ENCODE measurements at places on chromosomes 12 and 14.

- DNase-seq: no peak
Observed at GRCh38 chr14:104187121-104187889, 48.9 kb downstream of the KIF26A start.

DNA sequence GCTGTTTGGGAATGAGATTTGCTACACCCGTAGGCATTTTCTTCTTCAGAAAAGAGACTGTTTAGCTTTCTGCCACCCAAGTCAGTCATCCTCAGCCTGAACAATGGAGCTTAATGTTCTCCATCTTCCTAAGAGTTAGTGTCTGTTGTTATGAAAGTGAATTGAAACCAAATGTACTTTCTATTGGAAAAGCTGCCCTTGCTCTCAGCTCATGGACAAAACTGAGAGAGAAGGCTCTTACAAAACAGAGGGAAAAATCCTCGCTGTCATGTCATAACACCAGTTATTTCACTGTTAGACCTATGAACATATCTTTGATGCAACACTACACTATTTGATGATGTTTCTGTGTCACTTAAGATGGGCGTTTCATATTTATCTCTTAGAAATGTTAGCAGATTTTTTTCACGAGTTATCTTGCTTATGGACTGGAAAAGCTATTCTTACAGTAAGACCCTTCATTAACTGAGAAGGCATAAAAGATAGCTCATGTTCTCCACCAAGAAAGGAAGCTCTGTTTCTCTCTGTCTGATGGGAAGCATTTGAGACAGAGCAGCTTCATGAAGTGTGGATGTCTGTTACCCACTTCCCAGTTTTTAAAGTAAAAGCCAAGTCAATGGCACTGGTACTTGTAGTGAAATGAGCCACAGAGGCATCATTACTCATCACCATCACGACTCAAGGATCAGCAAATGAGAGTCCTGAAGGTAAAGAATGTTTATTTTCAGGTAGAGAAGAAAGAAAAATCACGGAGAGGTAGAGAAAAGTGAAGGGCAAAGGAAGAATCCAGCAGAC lies 483.9 kb downstream of the ZFP36L1 start:
- no peak for DNase-seq

GRCh38 chr12:11656550-11656949 lies 7.1 kb downstream of the ETV6 start:
- no peak for DNase-seq

GRCh38 chr14:55438066-55438683 lies 2.2 kb downstream of the TBPL2 start:
- DNase-seq: no peak

DNA sequence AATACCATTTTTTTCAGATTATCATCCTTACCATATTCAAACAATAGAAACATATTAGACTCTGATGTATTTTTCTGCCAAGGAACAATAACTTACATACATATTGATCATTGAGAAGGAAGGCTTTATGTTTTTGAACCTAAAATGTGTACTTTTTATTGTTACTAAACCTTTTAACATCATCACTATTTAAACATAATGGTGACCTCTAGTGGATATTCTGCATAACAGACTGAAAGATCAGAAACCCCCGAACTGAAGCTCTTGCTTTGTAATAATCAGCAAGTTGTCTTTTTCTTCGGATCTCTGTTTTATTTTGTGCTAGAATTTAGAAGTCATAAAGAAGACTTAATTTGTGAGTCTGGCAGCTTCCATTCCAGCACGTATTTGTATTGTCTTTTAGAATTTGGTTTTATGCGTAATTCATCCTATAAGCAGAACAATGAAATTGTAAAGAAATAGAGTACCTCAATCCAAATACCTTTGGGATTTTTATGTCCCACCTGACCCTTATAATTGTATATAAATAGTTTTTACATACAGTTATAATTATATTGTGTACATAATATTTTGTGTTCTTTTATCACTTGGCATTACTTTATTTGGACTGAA lies 125.9 kb upstream of the ATF1 start:
- DNase-seq: peak; percentile 37

DNA sequence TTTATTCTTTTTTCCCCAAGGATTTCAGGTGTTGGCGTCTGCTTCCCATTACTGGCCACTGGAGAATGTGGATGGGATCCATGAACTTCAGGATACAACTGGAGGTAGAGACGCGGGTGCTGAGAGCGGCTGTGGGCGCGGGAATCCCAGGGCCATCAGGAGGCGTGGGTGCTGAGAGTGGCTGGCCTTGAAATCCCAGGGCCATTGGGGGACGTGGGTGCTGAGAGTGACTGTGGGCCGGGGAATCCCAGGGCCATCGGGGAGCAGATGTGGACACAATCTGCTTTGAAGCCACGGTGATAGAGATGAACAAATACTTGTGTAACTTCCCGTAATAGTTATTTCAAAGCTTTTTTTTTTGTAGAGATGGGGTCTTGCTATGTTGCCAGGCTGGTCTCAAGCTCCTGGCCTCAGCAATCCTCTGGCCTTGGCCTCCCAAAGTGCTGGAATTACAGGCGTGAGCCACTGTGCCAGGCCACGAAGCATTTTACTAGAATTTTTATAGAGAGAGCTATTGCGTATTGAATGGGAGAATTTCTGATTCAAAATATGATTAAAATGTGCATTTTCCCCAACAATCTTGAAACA lies 12.8 kb downstream of the ADGRD1 start:
- no peak for DNase-seq

GRCh38 chr12:123916729-123917128 lies 55.9 kb downstream of the CCDC92 start:
- DNase-seq: no peak

DNA sequence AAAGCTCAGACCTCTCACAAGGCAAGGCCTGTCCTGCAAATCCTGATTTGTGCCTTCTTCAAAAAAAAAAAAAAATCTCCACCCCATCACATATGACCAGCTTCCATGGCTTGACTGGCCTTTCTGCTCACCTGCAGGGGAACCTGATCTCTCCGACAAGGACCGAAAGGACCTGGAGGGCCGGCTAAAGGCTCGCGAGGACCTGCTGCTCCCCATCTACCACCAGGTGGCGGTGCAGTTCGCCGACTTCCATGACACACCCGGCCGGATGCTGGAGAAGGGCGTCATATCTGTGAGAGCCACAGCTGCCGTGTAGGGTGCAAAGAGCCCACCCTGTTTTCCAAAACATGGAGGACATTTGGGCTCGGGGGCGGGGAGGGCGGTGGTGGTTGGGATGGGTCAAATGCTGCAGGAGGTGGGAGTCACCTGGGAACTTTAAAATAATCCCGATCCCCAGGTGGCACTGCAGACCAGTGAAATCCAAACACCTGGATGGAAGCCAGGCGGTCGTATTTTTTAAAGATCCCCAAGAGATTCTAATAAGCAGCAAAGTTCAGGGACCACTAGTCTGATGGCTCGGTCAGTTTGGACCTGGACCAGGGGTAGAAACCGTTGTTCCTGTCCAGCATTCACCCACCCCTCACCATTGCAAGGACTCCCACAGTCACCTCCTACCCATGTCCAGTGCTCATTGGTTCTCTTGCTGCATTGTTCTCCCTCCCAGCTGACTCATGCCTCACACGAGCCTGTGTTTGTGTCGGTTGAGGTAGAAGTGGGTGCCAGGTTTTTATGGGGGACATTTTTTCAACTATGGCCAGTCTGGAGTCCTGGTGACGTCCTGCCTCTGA lies 44.8 kb downstream of the FOXN4 start:
- DNase-seq: no peak

GRCh38 chr14:97177016-97177415 lies 379.8 kb downstream of the VRK1 start:
- no peak for DNase-seq

DNA sequence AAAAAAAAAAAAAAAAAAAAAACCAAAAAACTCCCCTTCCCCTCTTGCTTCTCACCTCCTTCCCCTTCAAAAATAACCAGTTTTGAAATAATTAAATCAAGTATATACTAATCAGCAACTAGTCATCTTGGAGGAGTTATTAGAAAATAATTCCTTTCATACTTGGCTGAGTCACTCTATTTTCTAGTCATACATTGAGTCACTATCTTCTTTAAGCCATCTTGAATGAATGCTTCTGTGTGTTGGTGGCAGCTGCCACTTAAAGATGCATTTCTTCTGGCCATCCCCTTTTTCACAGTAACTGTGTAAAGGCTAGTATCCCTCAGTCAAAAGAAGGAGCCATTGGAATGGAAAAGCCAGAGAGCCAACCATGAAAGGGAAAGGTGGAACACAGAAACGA lies 84.2 kb upstream of the TMEM263 start:
- no peak for DNase-seq

- peak; percentile 67 for DNase-seq
Observed at GRCh38 chr14:74922752-74923401, at the start of gene RPS6KL1. RPS6KL1 (minus strand) TSS chr14:74923260; CDS start chr14:74921541, 1,719 bp downstream.

GRCh38 chr12:29992366-29992765 lies 208.6 kb upstream of the TMTC1 start:
- no peak for DNase-seq

- DNase-seq: no peak
Observed at GRCh38 chr12:97474161-97474560, 11.6 kb downstream of the RMST start.

- no peak for DNase-seq
Observed at GRCh38 chr12:12094481-12094880, 23.7 kb downstream of the BCL2L14 start.

DNA sequence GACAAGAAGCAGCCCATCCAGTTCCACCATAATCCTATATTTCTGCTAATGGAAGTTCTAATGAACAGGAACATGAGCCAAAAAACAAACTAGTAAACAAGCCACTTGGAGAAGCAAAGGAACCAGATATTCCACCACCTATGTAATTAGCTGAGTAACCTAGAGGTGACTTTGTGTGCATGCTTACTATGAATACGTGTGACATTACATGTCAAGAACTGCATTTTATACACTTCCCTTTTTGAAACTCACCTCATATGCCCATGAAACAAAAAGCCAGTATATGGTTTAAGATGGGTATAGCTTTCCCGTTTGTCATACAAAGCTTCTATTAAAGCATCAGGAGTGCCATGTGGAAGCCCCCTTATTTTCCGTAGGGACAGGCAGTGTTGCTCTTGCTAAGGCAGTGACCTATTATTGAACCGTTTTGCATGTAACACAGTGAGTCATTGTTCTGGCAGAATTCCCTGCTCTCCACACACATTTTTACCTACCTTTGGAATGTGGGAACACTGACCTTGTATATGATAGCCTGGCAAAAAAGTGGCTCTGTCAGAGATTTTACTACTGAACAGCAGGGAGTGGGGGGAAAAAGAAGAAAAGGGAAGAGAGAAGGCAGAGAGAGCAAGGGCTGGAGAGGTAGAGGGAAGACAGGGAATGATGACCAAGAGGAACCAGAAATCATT lies 34.8 kb upstream of the FRMD6 start:
- DNase-seq: no peak

- no peak for DNase-seq
Observed at GRCh38 chr12:3523728-3524127, 32.7 kb downstream of the PRMT8 start.

GRCh38 chr14:98136012-98136789 lies 1135.8 kb downstream of the BCL11B start:
- DNase-seq: no peak

GRCh38 chr12:118498171-118498570 lies 121.8 kb downstream of the SUDS3 start:
- DNase-seq: no peak

DNA sequence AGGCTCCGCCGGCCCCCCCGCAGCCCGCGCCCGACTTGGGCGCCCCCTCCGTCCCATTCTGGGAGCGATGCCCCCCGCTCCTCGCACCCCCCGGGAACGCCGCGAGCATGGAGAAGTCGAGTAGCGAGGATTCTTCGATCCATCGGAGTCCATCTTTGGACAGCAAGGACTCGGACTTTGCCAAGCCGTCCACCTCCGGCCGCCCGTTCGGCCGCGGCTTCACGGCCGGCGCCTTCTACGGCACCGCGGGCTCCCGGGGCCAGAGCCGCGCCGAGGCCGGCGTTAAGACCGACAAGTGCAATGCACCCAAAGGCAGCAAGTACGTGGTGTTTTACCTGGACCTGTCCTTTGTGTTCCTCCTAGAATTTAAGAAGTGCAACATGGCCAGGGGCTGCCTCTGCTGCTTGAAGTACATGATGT lies 123.6 kb downstream of the TSPAN9 start:
- no peak for DNase-seq

DNA sequence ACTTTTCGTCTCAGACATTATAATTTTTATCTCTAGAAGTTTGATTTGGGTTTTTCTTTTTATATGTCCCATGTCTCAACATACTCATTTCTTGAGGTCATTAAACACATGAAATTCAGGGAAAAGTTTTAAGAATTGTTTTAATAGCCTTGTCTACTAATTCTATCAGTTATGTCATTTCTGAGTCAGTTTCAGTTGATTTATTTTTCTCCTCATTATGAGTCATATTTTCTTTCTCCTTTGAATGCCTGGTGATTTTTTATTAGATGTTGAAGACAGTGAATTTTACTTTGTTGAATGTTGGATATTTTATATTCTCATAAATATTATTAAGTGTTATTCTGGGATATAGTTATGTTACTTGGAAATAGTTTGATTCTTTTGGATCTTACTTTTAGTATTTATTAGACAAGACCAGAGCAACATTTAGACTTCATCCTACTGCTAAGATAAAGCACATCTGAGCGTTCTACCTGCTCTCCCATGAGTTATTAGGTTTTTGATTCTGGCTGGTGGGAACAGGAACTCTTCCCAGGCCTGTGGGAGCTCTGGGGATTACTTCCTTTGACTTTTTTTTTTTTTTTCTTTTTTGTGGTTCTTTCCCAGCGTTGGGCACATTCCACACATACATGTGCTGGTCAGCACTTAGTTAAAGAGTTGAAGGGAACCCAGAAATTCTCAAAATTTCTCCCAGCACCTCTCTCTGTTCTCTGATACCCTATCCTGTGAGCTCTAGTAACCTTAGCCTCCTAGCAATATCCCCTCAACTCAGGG lies 1157.7 kb downstream of the BCL11B start:
- no peak for DNase-seq

DNA sequence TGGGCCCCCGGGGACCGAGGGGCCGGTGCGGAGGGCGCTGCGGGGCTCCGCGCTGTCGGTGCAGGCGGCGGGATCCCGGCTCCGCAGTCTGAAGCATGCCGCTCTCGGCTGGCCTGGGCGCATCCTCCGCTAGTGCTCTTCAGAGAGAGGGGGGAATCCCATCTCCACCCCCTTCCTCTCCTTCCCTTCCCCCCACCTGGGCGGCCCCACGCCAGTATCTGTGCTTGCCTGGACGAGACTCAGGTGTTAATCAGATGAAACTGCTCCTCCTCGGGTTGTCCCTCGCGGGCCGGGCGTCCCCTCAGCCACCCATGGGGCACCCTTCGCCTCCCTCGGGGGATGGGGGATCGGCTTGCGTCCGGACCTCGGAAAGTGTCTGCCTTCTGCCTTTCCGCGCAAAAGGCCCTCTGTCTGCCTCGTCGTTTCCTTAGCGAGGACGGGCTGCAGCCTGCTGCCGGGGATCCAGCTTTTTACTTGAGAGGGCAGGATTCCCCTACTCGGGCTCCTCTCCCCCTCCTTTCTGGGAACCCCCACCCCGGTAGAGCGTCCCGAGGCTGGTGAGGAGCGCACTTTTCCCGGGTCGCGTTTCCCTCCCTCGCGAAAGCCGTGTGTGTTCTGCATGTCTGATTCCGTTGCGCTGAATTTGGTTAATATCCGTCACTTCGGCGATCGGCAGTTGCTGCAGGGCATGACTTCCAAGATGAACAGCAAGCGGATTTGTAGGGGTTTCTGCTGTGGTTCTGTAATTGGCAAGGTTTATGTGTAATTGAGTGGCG lies 1.1 kb downstream of the GPHN start:
- DNase-seq: peak; percentile 23

All from cerebellar nuclear complex (tissue), 1 donor.